ENCODE measurements at places on chromosomes 6 and 20.
A peak's percentile ranks its signal among the peaks of the same experiment; 100 is the strongest.

DNA sequence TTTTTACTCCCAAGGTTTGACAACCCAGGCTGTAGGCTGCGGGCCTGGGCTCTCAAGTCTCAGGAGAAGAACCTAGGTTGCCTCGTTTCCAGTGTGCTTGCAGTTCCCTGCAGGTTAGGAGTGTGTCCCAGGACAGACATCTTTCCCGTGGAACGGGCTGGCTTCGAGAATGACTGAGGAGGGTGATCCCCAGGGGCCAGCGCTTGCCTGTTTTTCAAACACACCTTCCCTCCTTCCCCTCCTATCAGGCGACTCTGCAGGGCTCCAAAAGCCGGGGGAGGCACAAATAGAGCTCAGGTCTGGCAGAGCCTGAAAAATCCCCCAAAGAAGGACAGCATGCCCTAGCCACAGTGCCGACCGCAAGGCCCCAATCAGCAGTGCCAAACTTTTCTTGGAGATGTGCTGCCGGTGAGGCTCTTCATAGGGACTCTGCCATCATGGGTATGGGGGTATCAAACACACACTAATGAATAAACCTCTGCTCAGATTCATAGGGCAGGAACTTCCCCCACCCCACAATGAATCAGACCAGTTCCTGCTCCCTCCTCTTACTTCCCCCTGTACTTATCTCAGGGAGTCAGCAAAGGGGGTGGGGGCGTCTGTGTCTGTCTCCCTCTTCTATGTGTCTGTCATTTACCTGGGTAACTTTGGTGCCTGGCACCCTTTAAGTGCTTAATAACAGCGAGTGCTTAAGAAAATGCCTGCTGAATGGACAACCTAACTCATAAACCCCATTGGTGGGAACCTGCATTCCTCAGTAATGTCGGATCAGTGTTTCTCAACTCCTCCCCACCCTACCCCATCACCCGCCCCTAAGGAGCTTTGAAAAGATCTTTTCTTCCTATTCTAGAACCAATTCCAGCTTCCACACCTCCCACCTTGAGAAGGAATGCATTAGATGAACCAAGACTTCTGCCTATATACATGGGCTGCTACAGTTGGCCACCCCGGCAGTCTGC lies 1.6 kb downstream of the KCNG1 start:
- no peak for DNase-seq
- H3K4me1 ChIP-seq: peaks cover 6% of the 10 kb centered on the region
- peak overlapping the region; percentile 45 for H3K4me3 ChIP-seq
- no peaks in the 10 kb centered on the region for H3K36me3 ChIP-seq
- no peak overlapping the region for H3K27ac ChIP-seq

- no peak overlapping the region for H3K4me3 ChIP-seq
- H3K27ac ChIP-seq: no peak overlapping the region
Measured at GRCh38 chr6:130964808-130965604, 98.0 kb downstream of the EPB41L2 start.

DNA sequence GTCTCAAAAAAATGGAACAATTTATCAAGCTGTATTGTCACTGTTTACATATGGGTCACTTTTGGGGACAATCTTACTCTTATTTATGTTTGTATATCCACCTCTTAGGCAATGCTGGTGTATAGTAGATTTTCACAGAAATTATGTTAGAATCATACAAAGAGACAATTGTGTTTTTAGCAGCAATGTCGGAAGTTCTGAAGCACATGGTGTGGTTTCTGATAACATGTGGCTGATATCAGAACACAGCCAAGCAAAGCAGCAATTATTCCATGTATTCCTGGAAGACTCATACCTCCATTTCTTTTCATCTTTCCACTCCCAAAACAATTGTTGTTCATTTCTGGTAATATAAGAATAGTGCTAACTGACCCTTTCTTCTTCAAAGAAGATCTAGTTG lies 17.5 kb upstream of the LOC128125822 start:
- H3K27me3 ChIP-seq: peaks cover 3% of the 10 kb centered on the region
- no peaks in the 10 kb centered on the region for H3K36me3 ChIP-seq
- H3K27ac ChIP-seq: no peak overlapping the region

DNA sequence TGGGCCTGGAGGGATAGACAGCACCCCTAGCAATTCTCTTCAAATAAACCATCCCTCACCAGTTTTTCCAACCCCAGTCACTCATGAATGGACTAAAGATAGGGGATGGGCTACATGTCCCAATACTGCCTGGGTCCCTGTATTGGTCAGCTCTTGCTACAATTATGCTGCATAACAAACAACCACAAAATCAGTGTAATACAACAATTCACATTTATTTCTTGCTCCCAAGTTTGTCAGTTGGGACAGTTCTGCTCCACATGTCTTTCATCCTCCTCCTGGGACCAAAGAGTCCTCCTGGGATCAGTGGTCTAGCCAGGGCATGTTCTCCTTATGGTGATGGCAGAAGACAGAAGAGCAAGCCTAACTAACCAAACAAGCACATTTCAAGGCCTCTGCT lies 91.7 kb upstream of the MYL9 start:
- H3K27ac ChIP-seq: no peak overlapping the region
- H3K4me1 ChIP-seq: no peaks in the 10 kb centered on the region
- no peaks in the 10 kb centered on the region for H3K27me3 ChIP-seq
- H3K4me3 ChIP-seq: no peak overlapping the region
- no peaks in the 10 kb centered on the region for H3K36me3 ChIP-seq

DNA sequence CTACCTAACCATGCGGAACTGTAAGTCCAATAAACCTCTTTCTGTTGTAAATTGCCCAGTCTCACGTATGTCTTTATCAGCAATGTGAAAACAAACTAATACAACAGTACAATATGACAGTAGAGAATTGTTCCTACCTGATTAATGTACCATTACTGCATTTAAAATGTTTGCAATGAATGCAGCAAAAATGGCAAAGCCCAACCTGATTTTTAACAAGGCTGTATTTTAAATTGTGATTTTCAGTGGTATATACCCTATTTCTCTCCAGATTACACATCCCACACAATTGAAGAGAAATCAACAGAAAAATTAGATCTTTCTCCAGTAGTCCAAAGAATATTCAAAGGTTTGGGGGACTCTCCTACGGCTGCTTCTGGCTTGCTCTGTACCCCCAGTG lies 3.3 kb upstream of the PCSK2 start:
- no peak overlapping the region for H3K27ac ChIP-seq
- H3K27me3 ChIP-seq: peaks cover 47% of the 10 kb centered on the region
- peaks cover 2% of the 10 kb centered on the region for H3K36me3 ChIP-seq
- no peak overlapping the region for H3K4me3 ChIP-seq
- DNase-seq: no peak
- H3K4me1 ChIP-seq: peaks cover 2% of the 10 kb centered on the region

DNA sequence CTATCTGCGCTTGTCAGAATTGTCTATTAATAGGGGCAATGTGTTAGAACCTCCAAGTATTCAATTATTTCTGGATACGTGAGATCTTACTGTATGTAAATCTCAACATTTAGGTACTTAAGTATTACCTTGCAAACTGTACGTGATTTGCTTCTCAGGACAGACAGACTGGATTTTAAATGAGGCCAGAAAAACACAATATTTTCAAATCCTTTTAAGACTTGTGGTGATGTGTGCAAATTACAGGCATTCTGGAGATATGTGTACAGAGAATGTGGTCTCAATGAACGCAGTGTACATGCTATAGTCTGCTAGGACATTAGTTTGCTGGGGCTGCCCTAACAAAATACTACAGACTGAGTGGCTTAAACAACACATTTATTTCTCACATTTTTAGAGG lies 16.9 kb downstream of the CCR6 start:
- H3K4me3 ChIP-seq: no peak overlapping the region
- H3K27me3 ChIP-seq: peaks cover 14% of the 10 kb centered on the region
- no peaks in the 10 kb centered on the region for H3K4me1 ChIP-seq
- no peak overlapping the region for H3K27ac ChIP-seq
- H3K36me3 ChIP-seq: no peaks in the 10 kb centered on the region
- DNase-seq: no peak
